Left cardiac atrium (tissue), 4 donors: ENCODE measurements at places on chromosomes 2 and 18.

DNA sequence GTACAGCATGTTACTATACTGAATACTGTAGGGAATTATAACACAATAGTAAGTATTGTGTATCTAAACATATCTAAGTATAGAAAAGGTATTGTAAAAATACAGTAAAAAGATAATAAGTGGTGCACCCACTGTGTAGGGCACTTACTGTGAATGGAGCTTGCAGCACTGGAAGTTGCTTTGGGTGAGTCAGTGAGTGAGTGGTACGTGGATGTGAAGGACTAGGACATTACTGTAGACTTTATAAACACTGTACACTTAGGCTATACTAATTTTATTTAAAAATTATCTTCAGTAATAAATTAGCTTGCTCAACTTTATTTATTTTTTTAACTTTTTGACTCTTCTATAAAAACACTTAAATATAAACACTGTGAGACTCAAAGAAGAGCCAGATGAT lies 82.6 kb downstream of the MTA3 start:
- no peak for DNase-seq

GRCh38 chr2:164014068-164014731 lies 278.4 kb upstream of the FIGN start:
- peak; percentile 40 for DNase-seq

DNA sequence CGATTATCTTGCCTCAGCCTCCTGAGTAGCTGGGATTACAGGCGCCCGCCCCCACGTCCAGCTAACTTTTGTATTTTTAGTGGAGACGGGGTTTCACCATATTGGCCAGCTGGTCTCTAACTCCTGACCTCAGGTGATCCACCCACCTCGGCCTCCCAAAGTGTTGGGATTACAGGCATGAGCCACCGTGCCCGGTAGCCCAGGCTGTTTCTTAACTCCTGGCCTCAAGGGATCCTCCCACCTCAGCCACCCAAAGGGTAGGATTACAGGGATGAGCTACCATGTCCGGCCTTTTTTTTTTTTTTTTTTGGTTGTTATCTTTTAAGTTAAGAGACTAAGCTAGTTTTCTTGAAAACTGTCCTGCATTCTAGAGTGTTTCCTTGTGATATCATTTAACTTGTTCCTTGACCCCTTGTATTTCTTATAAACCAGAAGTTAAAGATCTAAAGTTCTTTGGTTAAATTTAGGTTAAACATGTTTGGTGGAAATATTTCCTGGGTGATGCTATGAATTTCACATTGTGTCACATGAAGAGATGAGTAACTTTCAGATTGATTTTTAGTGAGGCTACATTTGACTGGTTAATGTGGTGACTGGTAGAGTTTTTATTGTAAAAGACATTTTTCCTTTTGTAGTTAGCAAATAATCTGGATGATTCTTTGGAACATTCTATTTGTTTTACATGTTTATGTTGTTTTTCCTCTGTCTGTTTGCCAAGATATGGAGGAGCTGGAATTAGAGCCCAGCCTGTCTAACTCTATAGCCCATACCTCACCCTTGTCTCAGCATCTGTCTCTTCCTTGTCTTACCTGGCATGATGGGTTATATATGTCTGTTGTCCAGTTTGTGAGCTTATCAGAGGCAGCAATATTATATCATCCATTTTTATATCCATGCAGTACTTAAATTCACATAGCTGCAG lies 5.2 kb downstream of the NCAPH start:
- no peak for DNase-seq

- no peak for DNase-seq
These were observed 43.4 kb downstream of the KANSL3 start for GRCh38 chr2:96594691-96595152.

DNA sequence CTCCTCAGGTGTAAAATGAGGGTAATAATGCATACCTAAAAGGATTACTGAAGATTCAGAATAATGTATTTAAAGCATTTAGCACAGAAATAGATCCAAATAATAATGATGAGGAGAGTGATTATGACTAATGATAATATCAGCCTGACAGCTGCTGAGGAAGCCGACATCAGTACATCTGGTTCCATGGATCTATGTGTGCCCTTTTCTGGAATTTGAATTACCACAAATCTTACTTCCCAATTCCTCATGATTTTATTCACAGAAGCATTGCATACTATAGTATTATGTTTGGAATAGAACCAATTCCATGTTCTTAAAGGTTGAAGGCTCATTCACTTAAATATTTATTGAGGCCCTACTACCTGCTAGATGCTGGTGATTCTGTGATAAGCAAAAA lies 248.9 kb upstream of the THUMPD2 start:
- no peak for DNase-seq

- no peak for DNase-seq
These were observed 60.8 kb downstream of the SETBP1 start for GRCh38 chr18:44741511-44741910.

DNA sequence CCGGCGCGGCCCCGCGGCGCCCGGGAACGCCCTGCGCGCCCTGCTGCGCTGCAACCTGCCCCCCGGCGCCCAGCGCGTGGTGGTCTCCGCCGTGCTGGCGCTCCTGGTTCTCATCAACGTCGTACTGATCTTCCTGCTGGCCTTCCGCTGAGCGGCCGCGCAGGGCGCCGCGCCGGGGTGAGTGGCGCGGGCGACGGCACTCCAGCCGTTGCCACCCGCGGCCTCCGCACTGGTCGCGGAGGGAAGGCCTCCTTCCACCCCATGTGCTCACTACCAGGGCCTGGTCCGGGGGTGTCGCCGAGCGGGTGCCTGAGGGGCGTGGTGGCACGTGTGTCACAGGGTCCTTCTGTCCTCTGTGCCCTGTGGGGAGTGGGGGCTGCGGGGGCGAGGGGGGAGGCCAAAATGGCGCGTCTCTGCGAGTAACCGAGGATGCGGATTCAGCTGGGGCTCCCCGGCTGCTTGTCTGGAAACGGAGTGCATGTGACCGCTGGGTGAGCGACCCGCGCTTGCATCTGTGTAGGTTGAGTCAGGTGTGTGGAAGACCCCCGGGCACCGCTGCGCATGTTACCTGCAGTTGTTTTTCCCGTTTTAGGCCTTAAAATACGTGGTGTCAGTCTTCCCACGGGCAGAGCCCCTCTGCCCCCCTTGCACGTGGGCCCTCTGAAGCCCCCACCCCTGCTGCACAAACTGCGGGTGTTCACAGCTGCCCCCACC lies 58.0 kb downstream of the FAM168B start:
- no peak for DNase-seq

- no peak for DNase-seq
These were observed 76.5 kb downstream of the NOL10 start for GRCh38 chr2:10613263-10613662.

- no peak for DNase-seq
These were observed 79.2 kb downstream of the THSD7B start for GRCh38 chr2:136844546-136844945.

- peak; percentile 27 for DNase-seq
These were observed 185.9 kb downstream of the PDE1A start for GRCh38 chr2:182240862-182241371.

DNA sequence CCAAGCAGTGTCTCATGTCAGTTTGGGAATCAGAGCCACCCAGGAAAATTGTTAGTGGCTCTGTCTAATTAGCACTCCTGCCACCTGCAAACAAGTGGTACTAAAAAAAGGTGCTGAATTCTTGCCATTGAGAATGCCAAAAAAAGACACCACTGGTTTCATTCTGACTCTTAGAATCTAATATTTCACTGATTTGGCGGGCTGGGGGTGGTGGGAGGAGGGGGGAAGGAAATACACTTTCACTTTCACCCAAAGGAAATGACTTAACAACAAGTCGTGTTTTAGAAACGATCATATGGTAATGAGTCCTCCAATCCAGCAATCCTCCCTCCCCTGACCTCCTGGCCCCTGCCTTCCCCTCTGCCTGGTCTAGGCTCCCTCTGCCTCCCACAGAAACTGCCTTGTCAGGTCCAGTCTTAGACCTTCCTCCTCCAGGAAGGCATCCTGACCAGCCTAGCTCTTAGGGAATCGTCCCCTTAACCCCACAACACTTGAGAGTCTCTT lies 4.4 kb upstream of the KLHL29 start:
- no peak for DNase-seq

DNA sequence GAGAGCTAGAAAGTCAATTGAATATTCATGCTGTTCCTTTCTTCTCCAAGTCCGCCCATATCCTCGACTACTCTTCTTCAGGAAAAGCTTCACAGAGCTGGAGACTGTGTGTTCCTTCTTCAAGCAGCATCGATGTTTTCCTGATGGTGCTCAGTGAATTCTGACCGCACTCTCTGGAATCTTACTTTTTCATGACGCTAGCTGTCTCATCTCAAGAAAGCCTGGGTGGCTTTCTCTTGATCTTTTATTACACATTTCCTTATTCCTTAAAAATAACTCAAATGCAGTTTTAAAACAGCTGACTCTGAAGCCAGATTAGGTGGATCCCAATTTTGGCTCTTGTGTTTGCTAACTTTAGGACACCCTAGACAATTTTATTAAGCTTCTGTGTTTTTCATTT lies 1245.1 kb upstream of the LRRTM1 start:
- no peak for DNase-seq

- DNase-seq: no peak
These were observed 5.5 kb upstream of the ARL4C start for GRCh38 chr2:234502285-234502918.

- DNase-seq: no peak
These were observed 424.2 kb downstream of the TSN start for GRCh38 chr2:122179492-122180165.

DNA sequence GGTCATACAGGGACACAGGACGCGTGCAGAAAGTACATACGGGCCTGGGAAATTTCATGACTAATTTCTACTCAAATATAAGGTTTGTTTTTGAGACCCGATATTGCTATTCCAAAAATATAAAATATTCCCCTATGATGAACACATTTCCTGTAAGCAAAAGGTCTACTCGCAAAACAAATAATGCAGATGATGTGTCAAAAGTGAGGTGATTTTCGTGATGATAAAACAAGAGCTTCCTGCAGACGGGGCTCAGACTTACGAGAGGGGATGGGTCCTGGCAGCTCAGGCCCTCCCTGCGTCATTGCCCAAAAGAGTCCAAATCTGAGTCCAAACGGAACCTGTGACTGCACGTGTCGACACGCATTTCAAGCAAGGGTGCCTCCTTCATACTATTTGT lies 62.7 kb downstream of the MBP start:
- DNase-seq: no peak

DNA sequence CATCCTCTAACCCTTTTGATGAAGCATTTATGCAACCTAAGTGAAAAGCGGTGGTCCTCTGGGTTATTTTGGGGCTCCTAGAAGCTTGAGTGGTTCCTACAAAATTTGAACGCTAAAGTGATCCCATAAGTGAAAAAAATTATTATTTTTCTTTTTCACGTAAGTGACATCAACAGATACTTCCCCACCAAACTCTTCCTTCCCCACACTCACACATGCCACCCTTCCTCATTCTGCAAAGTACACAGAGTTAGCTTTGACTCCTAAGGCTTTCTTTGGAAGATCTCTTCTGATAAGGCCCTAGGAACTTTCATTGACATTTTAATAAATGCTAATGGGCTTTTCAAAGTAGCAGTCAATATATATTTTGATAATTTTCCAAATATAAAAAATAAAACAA lies 109.7 kb downstream of the DOCK10 start:
- no peak for DNase-seq

- no peak for DNase-seq
These were observed 65.2 kb downstream of the RNF152 start for GRCh38 chr18:61827591-61827990.

- no peak for DNase-seq
These were observed 91.8 kb upstream of the ZNF521 start for GRCh38 chr18:25443776-25444175.

GRCh38 chr2:36360834-36361233 lies 5.3 kb downstream of the CRIM1 start:
- no peak for DNase-seq

DNA sequence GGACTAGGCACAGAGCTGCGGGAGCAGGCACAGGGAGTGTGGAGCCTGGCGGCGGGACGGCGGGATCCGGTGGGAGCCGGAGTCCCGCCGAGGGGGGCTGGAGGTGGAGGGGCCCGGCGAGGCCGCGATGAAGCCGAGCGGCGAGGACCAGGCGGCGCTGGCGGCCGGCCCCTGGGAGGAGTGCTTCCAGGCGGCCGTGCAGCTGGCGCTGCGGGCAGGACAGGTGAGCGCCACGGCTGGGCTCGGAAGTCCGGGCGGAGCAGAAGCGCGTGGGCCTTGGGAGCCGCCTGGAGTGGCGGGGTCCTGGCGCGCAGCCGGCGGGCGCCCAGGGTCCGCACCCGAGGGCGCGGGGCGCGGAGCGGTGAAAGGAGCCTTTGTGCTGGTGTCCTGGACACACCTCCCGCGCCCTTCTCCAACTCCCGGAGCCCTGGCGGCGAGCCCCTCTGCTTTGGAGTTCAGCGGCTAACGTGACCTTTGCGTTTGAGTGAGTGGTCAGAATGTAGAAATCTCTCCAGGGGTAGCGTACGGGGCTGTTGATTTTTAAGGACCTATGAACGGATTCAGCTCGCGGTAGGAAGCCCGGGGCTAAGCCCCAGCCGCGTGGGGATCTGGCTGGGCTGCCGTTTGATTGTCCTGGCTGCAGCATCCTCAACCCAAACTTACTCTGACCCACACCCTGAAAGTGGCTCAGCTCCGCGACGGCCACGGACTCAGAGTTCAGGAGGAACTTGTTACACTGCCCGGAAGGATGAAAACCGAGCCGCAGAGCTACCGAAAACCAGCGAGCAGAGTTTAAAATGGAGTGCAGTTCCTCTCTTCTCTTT lies 448 bp downstream of the IMPA2 start:
- peak; percentile 51 for DNase-seq

- DNase-seq: no peak
These were observed 1028.4 kb upstream of the PIK3C3 start for GRCh38 chr18:40926679-40927078.

DNA sequence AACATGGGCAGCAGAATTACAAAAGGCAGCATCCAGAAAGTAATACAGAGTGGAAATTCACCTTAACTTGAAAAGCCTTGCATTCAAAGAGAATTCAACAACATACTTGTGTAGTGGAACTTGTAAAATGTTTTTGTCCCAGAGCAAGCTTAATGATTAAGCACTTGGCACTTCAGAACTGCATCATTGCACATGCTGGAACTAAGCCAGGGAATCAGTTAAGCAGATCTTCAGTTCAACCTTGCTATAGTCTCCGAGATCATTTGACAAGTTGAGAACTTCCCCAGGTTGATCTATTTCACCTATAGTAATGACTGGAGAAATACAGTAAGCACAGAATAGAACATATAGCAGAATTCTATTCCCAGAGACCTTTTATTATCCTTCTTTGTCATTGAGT lies 1337.2 kb upstream of the NXPH2 start:
- no peak for DNase-seq

GRCh38 chr18:5851998-5852397 lies 43.3 kb downstream of the TMEM200C start:
- no peak for DNase-seq

DNA sequence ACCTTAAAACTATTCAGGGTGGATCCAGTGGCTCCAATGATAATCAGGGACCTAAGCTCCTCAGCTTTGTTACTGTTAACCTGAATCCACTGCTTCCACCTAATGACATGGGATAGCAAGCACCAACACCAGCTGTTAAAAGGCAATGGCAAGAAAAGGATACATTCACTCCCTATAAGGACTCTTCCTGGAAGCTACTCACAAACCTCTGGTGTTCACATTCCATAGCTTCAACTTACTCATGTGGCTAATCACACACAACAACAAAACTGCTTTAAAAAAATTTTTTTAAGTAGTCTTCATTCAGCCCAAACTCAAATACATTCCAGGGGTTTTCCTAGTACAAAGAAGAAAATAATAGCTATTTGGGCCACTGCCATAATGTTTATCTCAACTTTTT lies 24.5 kb downstream of the ROCK2 start:
- no peak for DNase-seq

- peak; percentile 19 for DNase-seq
These were observed 5.9 kb downstream of the NEU4 start for GRCh38 chr2:241814643-241815476.

- DNase-seq: no peak
These were observed 38.5 kb downstream of the THAP4 start for GRCh38 chr2:241598487-241598886.
